Fibroblast of skin of right biceps (primary cell): ENCODE measurements at places on chromosomes 11 and 22.

DNA sequence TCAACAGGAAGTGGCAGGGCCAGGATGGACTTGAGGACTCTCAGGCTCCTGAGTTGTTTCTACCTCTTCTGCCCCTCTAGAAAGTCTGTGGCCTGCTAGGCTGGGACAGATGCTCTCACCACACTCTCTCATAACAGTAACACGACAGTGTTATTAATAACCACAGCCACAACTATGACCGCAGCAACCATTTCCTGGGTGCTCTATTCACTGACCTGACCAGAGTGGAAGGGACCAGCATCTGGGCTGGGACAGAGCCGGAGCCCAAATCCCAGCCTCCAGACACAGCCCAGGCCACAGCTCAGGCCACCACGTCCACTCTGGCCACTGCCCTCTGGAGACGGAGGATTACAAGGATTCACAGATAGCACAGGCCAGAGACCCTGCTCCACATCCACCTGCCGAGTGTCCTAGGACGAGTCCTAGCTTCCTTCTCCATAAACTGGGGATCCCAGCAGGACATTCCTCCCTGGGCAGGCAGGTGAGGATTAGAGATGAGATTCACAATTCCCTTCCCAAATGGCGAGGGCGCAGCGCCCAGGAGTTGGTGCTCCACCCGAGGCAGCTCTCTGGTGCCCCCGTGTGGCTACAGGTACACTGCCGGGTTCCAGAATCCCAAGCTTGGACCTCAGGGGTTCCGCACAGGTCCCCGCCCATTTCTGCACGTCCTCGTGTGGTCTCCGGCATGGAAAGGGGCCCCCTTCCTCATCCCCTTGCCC lies 7.1 kb downstream of the PNPLA5 start:
- peak; percentile 33 for DNase-seq

- peak; percentile 66 for DNase-seq
These were observed 63.7 kb downstream of the PPFIBP2 start for GRCh38 chr11:7577291-7578190.

DNA sequence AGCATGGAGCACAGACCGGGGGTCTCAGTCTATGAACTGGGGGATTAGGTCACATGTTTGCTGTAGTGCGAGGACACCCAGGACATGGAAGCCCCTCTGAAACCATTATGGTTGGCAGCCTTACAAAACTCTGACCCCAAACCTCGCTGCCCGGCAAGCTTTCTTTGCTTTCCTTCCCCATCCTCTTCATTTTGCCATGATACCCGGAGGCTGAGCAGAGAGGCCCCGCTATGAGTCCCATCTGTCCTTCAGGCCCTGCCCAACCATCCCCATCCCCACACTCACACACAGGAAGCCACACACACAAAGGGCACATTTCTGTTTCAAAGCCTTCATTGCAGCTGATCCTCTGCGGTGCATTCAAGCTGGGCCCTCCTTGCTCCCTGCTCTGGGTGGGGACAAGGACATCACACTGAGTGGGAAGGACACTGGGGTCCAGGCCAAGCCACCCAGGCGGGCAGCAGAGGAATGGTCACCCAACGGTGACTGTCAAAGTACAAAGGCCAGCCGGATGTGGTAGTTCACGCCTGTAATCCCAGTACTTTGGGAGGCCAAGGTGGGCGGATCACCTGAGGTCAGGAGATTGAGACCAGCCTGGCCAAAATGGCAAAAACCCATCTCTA lies 176.5 kb downstream of the CTTN start:
- no peak for DNase-seq

DNA sequence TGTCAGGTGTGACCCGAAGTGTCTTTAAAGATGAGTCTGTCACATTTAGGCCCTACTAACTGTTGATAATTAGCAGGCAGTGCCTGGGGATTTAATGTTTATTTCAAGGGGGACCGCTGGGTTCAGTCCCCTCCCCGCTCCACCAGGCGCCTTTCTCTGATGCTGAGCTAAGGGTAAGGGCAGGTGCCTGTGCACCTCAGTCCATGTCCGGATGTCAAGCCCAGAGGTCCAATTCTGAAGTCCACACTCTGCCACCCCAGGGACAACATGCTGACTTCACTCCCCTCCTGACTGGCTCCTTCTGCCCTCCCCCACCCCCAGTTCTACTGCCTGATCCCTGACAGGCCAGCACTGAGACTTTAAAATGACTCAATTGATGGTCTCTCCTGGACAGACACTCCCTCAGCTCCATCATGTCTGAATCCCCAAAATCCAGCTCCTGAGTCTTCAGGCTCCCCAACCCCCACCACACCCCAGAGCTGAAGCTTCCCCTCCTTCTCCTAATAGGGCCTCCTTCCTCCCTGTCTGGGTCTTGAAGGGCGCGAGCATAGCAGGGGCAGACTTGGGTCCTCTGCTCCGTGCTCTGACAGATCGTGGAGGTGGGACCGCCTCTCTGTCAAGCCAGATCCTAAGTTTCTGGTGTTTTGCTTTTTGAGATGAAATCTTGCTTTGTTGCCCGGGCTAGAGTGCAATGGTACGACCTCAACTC lies 49.8 kb upstream of the ANO1 start:
- DNase-seq, result no peak

- DNase-seq, result no peak
These were observed 4.7 kb downstream of the HARBI1 start for GRCh38 chr11:46612326-46612725.

- DNase-seq, result peak; percentile 60
These were observed 20.7 kb downstream of the ELF5 start for GRCh38 chr11:34492806-34493414.

DNA sequence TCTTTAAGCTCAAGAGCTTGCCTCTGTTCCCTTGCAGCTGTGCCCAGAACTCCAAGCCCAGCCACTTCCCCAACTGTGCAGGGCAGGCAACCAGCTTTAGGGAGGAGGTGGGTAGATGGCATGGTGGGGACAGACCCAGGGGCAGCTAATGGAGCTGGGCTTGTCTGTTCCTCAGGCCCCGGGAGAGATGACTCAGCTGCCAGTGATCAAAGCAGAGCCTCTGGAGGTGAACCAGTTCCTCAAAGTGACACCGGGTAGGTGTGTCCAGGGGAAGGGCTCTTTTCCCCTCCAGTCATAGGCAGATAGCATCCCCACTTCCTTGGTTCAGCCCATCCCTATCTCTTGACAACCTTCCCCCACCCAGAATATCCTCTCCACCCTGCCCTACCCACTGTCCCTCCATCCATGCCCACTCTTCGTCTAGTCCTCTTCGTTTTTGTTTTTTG lies 32.4 kb downstream of the CREB3L1 start:
- DNase-seq, result no peak

DNA sequence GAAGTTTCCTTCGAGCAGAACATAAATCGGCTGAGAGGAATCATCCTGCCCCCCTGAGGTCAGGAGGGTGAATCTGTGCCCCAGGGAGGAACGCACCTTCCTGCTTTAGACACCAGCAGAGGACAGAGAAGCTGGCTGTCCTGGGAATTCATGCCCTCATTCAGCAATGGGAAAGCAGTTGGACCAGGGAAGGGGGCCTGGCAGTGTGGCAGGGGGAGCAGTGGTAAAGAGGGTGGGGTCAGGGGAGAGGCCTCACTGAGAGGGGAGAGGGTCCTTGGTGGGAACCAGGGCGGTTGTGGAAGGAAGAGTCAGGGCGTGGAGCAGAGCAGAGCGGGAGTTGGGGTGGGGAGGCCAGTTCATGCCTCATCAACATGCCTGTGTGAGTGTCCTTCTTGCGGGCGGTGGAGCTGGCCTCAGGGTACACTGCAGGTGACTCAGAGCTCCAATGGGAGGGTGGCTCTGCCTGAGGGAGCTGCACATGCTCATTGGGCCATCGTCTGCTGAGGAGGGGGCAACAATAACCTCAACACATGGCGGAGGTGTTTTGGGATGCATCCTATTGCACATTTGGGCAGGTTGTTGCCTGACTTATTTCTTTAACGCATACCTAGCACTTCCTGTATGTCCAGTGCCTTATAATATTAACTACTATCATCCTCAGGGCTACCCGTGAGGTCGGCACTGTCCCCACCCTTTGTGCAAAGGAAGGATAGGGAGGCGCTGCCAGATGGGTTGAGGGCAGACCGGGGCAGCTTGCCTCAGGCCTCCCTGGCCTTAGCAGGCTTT lies 23.2 kb downstream of the MED15 start:
- peak; percentile 77 for DNase-seq

DNA sequence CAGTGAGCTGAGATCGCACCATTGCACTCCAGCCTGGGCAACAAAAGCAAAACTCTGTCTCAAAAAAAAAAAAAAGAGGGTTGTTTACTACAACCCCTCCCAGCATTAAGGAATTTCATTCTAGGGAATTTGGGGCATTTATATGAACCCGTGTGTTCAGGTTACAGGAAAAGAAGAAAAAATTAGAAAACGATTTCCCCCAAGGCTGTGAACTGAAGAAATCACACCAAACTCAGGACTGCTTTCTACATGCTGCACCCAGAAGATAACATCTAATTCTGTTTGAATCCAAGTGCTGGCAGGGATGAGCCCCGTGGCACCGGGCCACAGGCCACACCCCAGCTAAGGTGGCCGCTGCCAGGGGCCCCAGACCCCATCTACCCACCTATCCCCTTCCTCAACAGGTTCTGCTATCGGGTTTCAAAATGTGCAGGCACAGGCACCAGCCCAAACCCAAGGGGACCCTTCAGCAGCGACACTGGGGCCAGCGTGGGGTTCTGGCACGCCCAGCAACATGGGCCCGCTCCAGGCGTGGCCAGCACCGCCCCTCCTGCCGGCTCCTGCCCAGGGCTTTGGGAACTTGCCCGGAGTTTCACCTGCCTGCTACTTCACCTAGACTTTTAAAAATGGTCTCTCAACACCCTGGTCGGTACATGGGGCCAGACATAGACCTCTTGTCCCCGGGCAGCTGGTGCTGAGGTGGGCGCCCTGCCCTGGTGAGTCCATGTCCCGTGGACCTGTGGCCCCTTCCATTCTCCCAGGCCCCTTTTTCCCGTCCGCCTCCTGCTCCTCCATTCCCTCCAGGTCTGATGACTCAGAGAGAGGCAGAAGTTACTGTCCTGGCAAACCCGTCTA lies 11.8 kb downstream of the CELSR1 start:
- no peak for DNase-seq
